Kasumi-1 (cell line): ENCODE measurements at places on chromosomes 1 and 21.
A peak's percentile ranks its signal among the peaks of the same experiment; 100 is the strongest.

DNA sequence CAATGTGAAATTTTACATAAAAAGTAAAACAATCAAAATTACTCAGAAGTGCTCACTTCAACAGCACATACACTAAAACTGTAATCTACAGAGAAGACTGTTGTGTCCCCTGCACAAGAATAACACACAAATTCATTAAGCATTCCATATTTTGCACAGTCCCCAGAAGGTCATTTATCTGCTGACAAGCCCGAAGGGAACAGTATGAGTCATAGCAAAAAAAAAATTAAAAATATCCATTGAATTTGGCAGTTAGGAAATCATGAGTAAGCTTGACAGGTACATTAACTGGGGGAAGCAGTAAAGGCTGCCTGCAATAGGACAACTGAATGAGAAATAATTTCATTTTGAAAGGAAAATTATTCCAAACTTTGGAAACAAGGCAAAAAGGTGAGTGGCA, 3.3 kb upstream of the CACYBP start:
- DNase-seq, result no peak

DNA sequence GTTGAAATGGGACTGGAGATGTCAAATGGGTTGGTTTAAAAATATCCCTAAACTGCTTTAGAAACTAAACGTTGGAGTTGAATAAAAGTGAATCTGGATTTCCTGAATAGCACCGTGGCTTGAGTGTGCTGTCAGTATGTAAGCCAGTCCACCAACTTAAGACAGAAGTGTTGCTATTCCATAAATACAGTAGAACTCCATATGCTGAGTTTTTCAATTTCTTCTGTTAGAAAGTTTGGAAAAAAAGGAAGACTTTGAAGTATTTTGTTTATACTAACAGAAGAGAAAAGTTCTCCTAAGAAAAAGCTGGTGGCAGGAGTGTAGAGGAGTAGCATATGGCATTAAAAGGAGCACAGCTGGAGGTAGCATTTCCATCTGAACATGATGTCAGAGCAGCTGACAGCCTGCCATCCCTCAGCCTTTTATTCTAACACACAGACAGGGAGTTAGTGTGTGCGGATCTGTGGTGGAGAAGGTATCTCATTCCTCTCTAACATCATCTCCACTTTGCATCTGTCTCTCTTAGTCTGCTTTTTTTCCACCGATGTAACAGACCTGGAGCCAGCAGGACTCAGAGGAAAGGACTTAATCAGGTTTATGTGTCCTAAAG, at the start of gene ZBTB18:
ZBTB18 (plus strand) TSS at position 449 of the 610 bp plus-strand sequence; CDS start at position 598, 149 bp downstream.
- DNase-seq, result no peak

DNA sequence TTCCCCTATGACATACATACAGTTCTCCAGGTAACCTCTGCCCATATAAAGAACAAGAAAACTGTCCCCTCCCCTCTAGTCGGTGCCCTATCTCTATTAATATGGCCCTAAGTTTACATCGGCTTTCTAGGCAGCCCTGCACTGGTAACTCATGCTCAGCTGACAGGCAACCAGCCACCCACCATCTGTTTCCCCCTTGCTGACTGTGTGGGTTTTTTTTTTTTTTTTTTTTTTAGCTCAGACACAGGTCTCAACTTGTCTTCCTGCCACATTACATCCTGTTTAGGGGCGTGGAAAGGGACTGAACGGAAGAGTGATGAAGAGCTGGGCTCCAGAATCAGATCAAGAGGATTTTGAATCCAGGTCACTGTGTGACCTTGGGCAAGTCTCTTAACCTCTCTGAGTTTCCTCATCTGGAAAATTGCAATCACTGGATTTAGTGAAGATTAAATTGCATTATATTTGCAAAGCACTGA, 14.0 kb downstream of the LAPTM5 start:
- peak; percentile 91 for DNase-seq

- DNase-seq, result no peak
Observed at GRCh38 chr1:61055110-61055614, 27.2 kb upstream of the NFIA start.

- DNase-seq, result peak; percentile 93
Observed at GRCh38 chr1:226643177-226643576, 94.6 kb downstream of the STUM start.

- DNase-seq, result no peak
Observed at GRCh38 chr1:33659641-33660040, 187.2 kb downstream of the ZSCAN20 start.

- DNase-seq, result peak; percentile 85
Observed at GRCh38 chr1:192158181-192158580, at the start of gene RGS18. RGS18 (plus strand) TSS chr1:192158462; CDS start chr1:192158638, 176 bp downstream.

DNA sequence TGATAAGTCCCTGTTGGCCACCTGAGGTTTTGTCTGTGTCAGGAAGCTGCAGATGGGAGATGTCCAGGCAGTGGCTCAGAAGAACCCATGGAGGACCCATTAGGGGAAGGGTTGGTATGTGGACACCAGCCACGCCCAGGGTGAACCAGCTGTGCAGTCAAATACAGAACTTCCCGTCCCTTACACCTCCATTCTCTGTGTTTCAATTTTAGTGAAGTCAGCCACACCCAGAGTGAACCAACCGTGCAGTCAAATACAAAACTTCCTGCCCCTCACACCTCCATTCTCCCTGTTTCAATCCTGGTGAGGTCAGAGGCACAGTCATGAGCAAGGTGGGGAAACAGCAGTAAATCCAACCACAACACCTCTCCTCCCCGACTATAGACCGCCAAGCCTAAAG, 27.4 kb downstream of the BACE2 start:
- no peak for DNase-seq

DNA sequence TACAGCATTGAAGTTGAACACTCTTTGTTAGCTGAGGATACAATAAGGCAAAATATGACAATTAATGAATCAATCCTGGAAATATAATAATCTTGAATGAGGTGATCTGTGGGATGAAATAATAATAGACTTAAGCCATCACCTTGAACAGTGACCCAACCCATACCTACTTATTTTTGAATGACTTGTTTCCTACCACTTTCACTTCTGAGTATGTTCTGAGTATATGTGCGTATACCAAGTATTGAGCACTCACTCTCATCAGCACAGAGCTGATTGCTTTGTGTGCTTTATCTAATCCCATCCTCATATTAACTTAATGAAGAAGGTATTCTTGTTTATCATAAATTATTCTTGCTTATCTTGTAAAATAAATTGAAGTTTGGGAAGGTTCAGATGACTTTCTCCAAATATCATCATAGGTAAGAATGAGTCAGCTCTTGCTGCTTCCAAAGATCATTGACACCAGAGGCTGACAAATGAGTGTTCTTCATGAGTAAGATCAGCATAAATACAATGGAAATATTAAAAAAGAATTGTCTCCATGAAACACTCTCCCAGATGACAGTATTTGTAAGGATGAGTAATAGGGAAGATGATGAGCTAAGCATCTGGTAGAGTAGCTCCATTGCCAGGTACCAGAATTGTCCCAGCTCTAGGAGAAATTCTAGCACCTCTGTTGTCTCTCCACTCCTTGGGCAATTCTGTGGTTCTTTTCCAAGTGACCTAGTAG, 198.1 kb upstream of the KIAA0040 start:
- DNase-seq, result no peak

DNA sequence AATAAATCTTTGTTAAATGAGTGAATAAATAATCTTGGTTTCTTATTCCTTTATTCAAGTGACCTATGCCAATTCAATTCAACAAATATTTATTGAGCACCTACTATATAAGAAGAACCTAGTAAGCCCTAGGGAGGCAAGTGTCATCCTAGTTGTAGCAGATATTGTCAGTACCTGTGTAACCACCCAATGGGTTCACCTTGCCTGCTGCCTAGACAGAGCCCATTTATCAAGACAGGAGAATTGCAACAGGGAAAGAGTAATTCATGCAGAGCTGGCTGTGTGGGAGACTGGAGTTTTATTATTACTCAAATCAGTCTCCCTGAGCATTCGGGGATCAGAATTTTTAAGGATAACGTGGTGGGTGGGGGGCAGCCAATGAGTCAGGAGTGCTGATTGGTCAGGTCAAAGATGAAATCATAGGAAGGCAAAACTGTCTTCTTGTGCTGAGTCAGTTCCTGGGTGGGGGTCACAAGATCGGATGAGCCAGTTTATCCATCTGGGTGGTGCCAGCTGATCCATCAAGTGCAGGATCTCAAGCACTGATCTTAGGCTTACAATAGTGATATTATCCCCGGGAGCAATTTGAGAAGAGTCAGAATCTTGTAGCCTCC, 53.8 kb upstream of the KCNA3 start:
- DNase-seq, result no peak

- no peak for DNase-seq
Observed at GRCh38 chr21:38793926-38794713, 11.6 kb upstream of the ETS2 start.

DNA sequence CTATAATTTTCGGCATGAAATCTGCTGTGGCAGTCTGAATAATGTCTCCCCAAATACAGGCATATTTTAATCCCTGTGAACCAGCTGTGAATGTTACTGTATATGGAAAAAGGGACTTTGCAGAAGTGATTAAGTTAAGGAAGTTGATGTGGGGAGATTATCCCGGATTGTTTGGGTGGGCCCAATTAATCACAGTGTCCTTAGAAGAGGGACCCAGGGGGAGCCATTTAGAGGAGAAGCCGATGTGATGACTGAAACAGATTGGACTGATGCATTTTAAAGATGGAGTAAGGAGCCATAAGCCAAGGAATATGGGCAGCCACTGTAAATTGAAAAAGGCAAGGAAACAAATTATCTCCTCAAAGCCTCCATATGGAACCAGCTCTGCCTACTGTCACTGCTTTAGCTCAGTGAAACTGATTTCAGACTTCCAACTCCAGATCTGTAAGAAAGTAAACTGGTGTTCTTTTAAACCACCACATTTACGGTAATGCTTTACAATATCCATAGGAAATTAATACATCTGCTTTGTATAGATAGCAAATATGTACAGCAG, 61.1 kb upstream of the GPR88 start:
- DNase-seq, result no peak

GRCh38 chr1:59236721-59237545, 60.0 kb upstream of the FGGY start:
- no peak for DNase-seq

GRCh38 chr1:222339376-222339947, 208.4 kb downstream of the HHIPL2 start:
- no peak for DNase-seq

GRCh38 chr1:67415041-67415440, 15.2 kb downstream of the SERBP1 start:
- no peak for DNase-seq

- no peak for DNase-seq
Observed at GRCh38 chr1:115144176-115144575, 54.9 kb upstream of the TSPAN2 start.

DNA sequence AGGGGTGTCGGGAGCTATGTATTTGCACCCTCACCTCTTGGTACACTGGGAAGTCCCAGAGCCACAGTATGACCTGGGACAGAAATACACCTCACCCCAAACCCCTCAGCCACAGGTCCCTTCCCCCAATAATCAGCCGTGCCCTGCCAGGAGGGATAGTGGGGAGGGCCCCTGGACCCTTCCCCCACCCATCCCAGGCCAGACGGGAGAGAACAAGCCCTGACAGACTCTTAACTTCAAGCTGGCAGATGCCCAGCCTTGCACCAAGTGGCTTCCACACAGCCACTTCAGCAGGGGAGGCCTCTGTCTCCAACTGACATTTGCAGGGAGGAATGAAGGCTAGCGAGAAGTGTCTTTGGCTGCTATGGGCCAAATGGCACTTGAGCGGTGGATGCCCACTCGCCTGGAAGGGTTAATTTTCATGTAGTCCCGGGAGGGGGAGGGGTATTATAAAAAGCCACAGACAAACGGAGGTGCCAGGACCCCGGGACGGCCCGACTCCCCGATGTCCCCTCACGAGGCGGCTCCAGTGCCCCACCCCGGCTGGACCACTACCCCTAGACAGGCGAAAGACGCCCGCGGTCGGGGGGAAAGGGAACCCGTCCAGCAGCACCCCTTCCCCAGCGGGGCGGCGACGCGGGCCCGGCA, 495 bp downstream of the SYNC start:
- DNase-seq, result no peak

DNA sequence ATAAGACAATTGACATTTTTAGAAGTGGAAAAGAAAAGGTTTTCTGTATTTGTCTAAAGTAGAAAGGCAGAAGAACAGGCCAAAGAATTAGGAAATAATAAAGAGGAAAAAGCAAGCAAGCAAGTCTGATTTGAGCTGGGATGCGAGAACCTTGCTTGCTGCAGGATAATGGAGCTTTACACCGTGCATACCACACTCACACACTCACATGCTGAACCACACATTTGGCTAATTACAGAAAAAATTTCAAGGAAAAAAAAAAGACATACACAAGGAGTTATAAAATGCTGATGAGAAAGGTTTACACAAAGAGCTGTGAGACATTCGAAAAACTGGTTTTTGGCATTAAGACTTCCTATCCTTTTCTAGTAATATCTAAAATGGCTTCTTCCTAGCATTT, 593.9 kb downstream of the KIF26B start:
- no peak for DNase-seq

DNA sequence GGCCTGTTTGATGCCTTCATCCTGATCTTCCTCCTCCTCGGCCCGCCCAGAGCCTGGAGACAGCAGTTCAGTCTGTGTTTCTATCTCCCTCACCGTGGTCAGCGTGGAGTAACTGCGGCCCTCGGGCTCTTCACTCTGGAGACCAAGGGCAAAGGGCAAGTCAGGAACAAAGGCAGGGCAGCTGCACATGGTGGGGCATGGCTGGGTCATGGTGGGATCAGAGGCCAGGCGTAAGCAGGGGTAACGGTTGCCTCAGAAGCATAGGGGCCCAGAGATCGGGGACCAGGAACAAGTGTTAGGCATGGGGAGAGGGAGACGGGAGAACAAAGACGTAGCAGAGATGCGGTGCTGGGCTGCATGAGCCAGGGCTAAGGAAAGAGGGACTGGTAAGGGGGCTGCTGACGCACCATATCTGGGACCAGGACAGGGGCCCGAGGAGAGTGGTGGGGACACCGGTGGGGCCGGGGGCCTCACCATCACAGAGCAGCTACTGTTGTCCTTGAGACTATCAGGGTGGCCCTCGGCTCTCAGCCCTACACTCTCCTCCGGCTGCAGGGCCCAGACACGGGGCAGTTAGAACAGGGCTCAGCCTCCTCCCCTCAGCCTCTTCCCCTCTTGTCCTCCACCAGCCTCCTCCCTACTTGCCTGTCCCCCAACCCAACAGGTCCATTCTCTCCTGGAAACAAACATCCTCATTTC, 3.2 kb upstream of the ARHGAP30 start:
- DNase-seq, result no peak

GRCh38 chr1:22540337-22540736, 23.0 kb upstream of the EPHA8 start:
- DNase-seq, result no peak

DNA sequence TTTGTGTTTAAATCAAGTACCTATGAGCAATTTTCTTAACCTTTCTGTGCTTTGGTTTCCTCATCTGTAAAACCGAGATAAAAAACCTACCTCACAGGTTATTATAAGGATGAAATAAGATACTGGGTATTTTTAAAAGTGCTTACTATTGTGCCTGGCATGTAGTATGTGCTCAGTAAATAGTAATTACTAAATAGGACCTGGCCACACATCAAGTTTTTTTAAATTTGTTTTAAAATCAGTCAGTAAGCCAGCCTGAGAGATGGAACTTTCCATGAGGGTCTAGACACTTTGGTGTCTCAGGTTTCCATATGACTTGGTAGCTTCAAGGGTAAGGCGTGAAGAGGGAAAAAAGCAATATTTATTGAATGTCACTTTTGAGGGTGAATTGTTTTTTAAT, 7.0 kb upstream of the ATF3 start:
- no peak for DNase-seq

- DNase-seq, result no peak
Observed at GRCh38 chr1:235073968-235074522, 54.6 kb downstream of the TOMM20 start.

GRCh38 chr1:175126347-175126746, 58.7 kb downstream of the TNN start:
- DNase-seq, result no peak

- peak; percentile 47 for DNase-seq
Observed at GRCh38 chr1:35808450-35809113, 766 bp downstream of the AGO4 start.
